Smooth muscle cell of the umbilical artery (primary cell): ENCODE measurements at places on chromosomes 11 and 22. TPM values are rescaled to one million over a fixed set of nuclear protein-coding genes. Genes with fewer than 3 reads are reported as not detected.

The CADM1 gene
- total RNA-seq = 8.4 and 65.3 TPM in 2 replicates

The MLC1 gene
- 0.18 and 0.59 TPM in 2 replicates for total RNA-seq

The SAA4 gene
- not detected in 2 replicates for total RNA-seq

The ZP1 gene
- 0.60 and 6.8 TPM in 2 replicates for total RNA-seq

The PHLDA2 gene
- 5.0 and 13.2 TPM in 2 replicates for total RNA-seq

The TEX12 gene
- 0.30 and 0.46 TPM in 2 replicates for total RNA-seq

The POU2AF3 gene
- total RNA-seq = not detected in 2 replicates

The SIDT2 gene
- 19.6 and 35.8 TPM in 2 replicates for total RNA-seq

The TRIM6 gene
- total RNA-seq = 4.8 and 8.7 TPM in 2 replicates

The CCDC73 gene
- total RNA-seq = not detected in 2 replicates

The VPREB3 gene
- not detected in 2 replicates for total RNA-seq

The LMO1 gene
- total RNA-seq = not detected in 2 replicates

The OR5D16 gene
- total RNA-seq = not detected in 2 replicates

The KCNE3 gene
- total RNA-seq = 0.60 and 4.5 TPM in 2 replicates

The DDI1 gene
- not detected in 2 replicates for total RNA-seq

The C22orf31 gene
- not detected in 2 replicates for total RNA-seq

The SPTBN2 gene
- 4.2 and 5.7 TPM in 2 replicates for total RNA-seq

The ALX4 gene
- not detected in 2 replicates for total RNA-seq

The OTOG gene
- total RNA-seq = not detected in 2 replicates
